Memory B cell (primary cell): ENCODE measurements at places on chromosomes 3 and 15.
A peak's percentile ranks its signal among the peaks of the same experiment; 100 is the strongest.

DNA sequence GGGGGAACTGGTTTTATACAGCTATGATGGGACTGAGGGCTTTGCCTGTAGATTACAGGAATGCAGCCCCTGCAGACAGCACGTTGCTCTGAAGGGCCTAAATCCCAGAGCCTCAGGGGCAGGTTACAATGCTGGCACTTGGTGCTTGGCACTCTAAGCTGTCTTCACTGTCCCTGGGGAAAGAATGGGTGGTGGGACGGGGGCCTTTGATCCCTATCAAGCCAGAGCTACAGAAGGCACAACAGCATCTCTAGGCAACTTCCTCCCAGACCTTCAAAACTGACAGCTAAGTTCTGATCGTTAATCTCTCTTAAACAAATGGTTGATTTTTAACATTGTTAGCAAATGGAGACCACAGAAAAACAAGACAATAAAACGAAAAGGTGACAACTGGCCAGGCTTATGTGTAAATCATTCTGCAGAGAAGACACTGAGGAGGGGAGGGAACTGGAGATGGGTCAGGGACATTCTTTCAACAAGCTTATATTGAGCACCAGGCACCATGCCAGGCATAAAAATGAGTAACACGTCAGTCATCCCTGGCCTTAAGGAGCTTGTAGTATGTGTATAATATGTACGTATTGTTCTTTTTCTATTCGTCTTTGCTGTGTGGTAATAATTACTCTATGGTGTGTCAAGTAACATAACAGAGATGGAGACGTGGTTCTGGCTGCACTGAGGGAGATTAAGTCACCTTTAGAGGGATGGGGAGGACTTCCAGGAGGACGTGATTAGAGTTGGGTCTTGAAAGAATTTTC lies 49.1 kb downstream of the CA12 start:
- no peak for DNase-seq

GRCh38 chr3:149266736-149267135 lies 45.1 kb upstream of the CP start:
- no peak for DNase-seq

DNA sequence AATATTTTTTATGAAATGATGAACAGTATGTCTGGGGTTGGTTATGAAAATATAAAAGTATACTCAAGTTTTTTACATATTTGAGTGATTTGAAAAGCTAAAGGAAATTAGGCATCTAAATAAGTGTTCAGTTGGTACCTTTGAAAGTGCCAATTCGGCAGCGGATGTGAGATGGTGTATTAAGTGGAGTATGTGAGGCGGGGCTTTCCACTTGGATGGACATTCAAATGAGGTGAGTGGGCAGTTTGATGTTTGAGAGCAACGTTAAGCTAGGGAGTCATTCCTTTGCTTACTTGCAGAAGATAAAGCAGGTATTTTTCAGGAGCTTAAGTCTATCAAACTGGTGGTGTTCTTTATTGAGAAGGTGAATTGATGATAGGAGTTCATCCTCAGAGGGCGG lies 189.0 kb upstream of the GOLIM4 start:
- no peak for DNase-seq

DNA sequence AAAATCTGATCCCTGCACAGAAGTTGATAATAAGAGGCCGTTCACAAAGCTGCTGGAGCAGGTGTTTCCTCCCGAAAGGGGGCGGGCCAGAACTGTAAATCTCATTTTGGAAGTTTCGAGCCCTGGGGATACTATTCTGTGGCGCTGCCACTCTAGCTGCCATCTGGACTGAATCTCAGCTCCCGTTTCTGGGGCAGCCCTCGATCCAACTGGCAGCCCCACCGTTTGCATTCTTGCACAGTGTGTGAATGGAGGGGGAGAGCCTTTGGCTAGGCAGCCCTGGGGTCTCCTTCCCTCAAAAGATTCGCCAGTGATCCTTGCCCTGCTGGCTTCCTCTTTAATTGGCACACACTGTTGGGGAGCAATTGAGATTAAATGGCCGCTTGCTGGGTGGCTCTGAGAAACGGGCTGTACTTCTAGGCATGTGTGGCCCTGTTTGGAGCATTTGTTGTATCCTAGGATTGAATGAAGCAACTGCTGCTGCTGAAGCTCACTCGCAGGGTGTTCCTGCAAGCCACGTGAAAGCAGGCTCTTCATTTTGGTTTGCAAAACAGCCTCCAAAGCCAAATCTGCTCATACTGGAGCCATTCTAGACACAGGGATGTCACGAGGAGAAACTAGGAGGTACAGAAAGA lies 57.2 kb upstream of the TOPAZ1 start:
- no peak for DNase-seq

DNA sequence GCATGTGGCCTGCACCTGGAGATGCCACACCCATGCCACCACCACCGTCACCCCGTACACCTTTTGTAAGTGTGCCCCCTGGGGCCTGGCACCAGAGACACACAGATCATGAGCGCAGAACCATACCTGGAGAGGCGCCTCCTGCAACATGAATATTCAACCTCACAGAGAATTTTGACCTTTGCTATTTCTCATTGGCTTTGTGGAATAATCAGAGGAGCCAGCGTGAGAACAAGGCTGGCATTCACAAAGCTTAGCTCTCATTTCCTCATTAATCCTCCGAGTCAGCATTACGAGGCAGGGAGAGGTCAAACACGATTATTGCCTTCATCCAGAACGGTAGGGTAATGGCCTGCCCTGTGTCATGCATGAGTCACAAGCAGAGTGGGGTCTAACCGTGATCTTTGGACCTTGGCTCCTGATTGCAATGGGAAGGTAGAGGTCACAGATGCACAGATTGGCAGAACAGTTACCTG lies 73.0 kb upstream of the POMGNT2 start:
- no peak for DNase-seq

GRCh38 chr15:42182328-42182886 lies 25.7 kb downstream of the VPS39 start:
- no peak for DNase-seq

GRCh38 chr15:40843261-40843884 lies 475 bp upstream of the SPINT1 start:
- DNase-seq: no peak

DNA sequence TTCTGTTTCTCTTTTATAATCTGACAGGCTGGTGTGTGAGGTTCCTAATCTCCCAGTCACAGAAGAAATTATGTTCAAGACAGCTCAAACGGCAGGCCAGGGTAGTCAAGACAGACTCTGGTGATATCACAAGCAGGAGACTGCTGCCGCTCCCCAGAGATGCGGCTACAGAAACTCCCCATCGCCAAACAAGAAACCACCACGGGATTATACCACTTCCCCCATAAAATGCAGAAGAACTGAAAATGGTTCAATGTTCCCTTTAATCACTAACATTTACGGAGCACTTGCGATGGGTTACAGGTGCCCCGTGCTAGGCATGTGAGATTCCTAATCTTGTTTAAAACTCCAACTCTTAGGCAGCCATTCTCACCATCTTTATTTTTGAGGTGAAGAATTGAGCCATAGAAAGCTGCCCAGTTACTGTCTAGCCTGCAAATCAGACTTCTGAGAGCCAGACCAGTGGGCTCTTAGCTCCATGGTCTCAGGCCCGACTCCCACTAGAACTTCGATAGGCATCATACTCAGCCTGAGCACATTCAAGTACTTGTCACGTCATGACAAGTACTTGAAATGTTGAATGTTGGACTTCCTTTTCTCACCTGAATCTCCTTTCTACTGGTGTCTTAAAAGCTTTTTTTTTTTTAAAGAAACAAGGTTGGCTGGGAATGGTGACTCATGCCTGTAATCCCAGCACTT lies 58.4 kb downstream of the TBC1D2B start:
- DNase-seq: peak; percentile 26

GRCh38 chr3:152703245-152703890 lies 131.6 kb upstream of the P2RY1 start:
- DNase-seq: no peak

- DNase-seq: no peak
These were observed 340.4 kb upstream of the ICE2 start for GRCh38 chr15:60819360-60819759.

GRCh38 chr3:39139442-39139841 lies 13.9 kb downstream of the CSRNP1 start:
- DNase-seq: no peak

- no peak for DNase-seq
These were observed 13.4 kb downstream of the PML start for GRCh38 chr15:74007820-74008371.

- no peak for DNase-seq
These were observed 14.6 kb upstream of the PLA2G4E start for GRCh38 chr15:42035435-42035761.

GRCh38 chr15:60399246-60399915 lies 1.6 kb upstream of the ANXA2 start:
- no peak for DNase-seq

DNA sequence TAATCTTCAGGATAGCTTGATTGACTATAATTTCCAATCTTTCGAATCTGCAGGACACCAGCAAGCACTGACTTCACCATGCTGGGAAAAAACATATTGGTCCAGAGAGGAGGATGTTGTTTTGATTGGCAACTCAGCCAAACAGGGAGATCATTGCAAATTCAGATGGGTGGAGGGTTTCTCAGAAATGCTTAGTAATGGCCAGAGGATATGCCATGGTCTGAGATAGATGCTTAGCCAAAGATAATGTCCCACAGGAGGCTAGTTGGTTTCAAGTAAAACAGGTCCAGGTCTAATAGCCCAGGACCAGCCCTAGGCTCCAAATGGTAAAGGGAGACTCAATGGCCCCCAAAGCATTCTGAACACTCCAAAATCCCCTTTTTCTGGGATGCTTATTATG lies 46.7 kb upstream of the CCDC80 start:
- no peak for DNase-seq

- no peak for DNase-seq
These were observed 323.6 kb upstream of the CTDSPL start for GRCh38 chr3:37537914-37538691.

- DNase-seq: no peak
These were observed 82.4 kb downstream of the OXSM start for GRCh38 chr3:25872200-25872877.

GRCh38 chr3:159319156-159319555 lies 517.3 kb downstream of the MFSD1 start:
- no peak for DNase-seq

- no peak for DNase-seq
These were observed 66.2 kb downstream of the FEM1B start for GRCh38 chr15:68343579-68344225.

DNA sequence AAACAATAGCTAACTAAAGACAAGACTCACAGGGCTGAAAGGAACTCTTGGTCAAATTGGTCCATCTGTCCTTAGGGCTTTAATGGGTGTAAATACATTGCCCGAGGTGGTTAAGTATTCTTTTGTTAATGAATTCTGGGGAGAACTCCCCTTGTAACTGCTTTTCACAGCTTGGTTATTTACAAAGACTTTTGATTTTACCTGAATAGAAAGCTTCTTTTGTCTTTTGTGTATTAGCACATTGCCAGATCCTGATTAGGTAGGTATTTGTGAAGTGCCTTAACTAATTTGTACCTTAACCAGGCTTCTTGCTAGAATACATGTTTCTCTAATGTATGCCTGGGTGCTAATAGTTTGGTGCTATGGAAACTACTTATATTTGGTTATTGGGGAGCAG lies 14.0 kb downstream of the CHD2 start:
- no peak for DNase-seq

DNA sequence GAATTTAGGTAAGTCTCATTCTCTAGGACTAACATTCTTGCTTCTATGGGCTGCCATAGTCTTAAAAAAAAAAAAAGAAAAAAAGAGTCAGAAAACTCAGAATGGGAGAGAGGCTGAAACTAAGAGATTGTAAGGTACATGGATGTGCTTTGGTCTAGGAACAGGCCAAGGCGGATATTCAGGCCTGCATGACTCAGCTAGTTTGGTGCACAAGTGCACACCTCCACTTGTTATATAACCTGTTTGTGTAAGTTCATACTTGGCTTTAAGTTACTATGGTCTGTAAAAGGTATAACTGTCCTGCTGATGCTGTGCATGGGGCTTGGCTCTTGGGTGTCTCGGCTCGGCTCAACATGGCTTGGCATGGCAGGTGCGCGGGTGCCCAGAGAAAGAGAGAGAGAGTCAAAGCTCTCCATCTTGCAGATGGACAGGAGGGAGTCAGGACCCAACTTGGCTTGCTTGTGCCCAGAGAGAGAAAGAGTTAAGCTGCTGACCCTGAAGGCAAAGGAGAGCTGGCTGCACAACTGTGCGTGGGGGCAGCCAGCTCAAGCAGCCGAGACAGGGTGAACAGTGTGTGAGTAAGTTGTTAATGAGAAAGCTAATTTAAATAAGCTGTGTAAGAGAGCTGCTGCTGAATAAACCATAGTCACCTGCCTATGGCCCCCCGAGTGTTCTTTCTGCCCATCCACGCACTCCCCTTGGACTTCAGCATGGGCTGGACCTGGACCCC lies 31.4 kb upstream of the CHRNB4 start:
- DNase-seq: no peak

GRCh38 chr15:39939487-39940452 lies 5.9 kb downstream of the EIF2AK4 start:
- DNase-seq: no peak

DNA sequence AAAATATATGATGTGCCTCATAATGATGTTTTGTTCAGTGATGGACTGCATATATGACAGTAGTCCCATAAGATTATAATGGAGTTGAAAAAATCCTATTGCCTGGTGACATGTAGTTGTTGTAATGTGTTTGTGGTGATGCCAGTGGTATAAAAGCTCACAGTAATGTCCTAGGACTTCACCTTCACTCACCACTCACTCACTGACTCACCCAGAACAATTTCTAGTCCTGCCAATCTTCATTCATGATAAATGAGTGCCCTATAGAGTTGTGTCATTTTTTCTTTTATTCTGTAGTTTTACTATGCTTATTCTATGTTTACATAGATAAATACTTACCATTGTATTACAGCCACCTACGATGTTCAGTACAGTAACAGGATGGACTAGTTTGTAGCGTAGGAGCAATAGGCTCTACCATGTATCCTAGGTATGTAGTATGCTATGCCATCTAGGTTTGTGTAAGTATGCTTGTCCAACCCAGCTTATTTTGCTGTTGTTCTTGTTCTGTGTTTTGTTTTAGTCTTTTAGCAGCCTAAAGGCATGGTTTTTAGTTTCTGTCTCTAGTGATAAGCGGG lies 88.5 kb upstream of the LRRFIP2 start:
- DNase-seq: no peak

DNA sequence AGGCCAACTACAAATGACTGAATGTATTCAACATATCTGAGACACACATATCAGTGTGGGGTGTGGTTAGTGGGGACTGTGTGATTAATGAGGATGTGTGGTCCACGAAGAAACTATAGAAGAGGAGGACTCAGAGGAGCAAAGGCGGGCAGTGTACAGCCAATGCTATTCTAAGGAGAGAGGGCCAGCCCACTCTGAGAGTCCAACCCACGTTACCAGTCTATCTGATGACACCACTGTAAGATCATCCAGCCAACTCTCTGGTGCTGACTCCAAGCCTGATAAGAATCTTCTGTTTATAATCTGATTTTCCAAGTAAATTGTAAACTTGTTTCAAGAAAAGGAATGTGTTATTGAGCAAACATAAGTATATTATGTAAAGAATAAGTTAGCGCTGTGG lies 47.2 kb downstream of the MCF2L2 start:
- peak; percentile 9 for DNase-seq

- DNase-seq: no peak
These were observed 302.8 kb upstream of the GOLIM4 start for GRCh38 chr3:168398371-168399025.
